NCI-H1105 treated with DMSO at 0.1 percent for 48 hours (cell line): ENCODE measurements at places on chromosomes 2 and 18.

DNA sequence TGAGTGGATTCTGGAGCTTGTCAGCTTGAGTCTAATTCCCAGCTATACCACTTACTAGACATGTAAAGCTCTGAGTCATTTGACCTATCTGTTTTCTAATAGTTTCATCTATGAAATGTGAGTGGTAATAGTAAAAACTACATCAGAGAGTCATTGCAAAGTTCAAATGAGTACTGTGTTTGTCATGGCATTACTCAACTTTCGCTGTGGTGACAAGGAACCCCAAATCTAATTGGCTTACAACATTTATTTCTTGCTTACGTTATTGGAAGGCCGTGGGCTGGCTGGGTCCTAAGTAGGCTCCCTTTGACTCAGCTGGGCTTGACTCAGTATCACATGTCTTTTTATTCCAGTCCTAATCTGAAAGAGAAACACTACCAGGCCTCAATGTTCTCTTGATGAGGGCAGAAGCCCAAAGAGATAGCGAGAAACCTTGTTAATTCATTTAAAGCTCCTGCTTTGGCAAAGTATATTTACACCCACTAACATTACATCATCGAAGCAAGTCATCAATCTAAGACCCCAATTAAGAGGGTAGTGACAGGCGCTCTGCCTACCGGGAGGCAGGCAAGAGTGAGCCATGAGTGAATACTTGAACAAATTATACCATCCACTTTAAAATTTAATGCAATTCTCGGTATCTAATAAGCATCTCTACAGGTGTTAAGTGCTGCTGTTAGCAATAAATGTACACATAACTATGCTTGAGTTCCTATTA lies 431.8 kb upstream of the SPHKAP start:
- DNase-seq = peak; percentile 37

- DNase-seq = no peak
Measured at GRCh38 chr2:169806586-169806985, 7.9 kb downstream of the SSB start.

- no peak for DNase-seq
Measured at GRCh38 chr2:70747284-70747683, 20.7 kb downstream of the ADD2 start.

GRCh38 chr2:160207271-160207670 lies 7.2 kb upstream of the ITGB6 start:
- no peak for DNase-seq

DNA sequence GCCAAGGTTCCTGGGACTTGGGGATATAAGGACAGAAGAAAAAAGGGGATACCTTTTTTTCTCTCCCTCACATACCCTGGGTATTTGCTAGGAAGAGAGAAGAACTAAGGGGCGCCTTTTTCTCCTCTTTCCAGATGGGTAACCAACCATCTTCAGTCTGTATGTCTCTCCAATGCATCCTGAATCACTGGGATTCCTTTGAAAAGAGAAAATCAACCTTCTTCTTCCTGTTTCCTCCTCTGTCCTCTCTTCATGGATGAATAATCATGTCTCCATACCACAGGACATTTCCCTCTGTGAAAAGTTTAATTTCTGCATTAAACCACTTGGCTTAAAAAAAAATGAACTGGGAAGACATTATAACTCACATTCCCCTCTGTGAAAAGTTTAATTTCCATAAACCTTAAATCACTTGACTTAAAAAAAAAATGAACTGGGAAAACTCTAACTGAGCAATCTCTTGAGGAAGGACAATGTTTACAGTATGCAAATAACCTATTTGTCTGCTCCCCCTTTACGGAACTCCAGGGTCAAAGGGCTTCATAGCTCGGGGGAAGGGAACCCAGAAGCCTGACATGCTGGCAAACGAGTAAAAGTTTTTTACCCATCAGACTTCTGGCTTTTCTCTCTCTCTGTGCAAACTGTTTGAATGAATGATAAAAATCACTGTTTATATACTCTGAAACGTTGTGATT lies 56.7 kb upstream of the FAM98A start:
- no peak for DNase-seq

GRCh38 chr2:181682026-181682789 lies 1.9 kb upstream of the NEUROD1 start:
- DNase-seq = no peak

GRCh38 chr2:42874949-42875801 lies 82.8 kb upstream of the HAAO start:
- no peak for DNase-seq

- DNase-seq = no peak
Measured at GRCh38 chr2:45329045-45329677, 281.9 kb downstream of the SRBD1 start.

DNA sequence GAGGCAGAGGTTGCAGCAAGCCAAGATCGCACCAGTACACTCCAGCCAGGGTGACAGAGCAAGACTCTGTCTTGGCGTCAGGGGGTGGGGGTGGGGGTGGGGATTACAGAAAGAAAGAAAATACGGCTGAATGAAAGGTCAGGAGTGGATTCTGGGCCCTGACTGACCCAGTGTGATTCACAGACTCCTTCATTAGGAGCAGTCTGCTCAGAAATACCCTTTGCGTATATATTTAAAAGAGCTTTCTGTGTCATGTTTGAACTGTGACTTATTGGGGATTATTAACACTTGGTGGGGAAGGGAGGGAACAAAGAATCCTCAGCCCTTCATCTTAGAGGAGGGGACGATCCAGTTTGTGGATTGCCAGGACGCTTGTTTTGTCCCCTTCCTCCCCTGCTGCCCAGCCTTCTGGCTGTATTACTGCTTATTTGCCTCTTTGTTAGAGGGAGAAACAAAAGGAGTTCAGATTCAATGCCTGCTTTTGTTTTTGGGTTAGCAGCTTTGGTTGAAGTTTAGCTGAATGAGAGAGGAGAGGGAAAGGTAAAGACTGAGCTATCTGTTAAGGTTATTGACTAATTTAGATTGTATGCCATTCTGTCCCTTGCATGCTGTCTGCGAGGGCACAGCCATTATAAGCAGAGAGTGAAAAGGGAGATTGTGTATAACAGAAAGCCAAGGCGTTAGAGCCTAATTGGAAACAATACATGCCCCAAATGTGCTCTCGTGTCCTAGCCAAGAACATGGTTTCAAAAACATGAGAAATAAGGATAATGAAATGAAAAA lies 118.3 kb downstream of the FMNL2 start:
- no peak for DNase-seq

GRCh38 chr2:47271054-47272000 lies 116.2 kb upstream of the STPG4 start:
- peak; percentile 44 for DNase-seq
